ENCODE measurements at places on chromosomes 3 and 15. TPM values are rescaled to one million over a fixed set of nuclear protein-coding genes. Genes with fewer than 3 reads are reported as not detected.

The ISLR gene
- total RNA-seq: 25.8 TPM

The LTK gene
- 3.9 TPM for total RNA-seq

The AQP9 gene
- under 0.01 TPM for total RNA-seq

The THRB gene
- 0.66 TPM for total RNA-seq

The TRIM42 gene
- total RNA-seq: not detected

The CKMT1B gene
- not detected for total RNA-seq

The LCTL gene
- not detected for total RNA-seq

The SYNPR gene
- total RNA-seq: not detected

The SCN11A gene
- total RNA-seq: under 0.01 TPM

The PLA2G4B gene
- 0.66 TPM for total RNA-seq

The C3orf49 gene
- not detected for total RNA-seq

The FANCD2OS gene
- not detected for total RNA-seq

The SRGAP3 gene
- total RNA-seq: 0.43 TPM

The ECE2 gene
- not detected for total RNA-seq

The QRICH1 gene
- total RNA-seq: 158 TPM

The CNTN3 gene
- 2.6 TPM for total RNA-seq

The CAMK2N2 gene
- total RNA-seq: 0.14 TPM

The RBP2 gene
- total RNA-seq: not detected

The GOLGA8H gene
- 0.22 TPM for total RNA-seq

The ITIH4 gene
- 0.88 TPM for total RNA-seq

The LRRC31 gene
- total RNA-seq: not detected

The FGF12 gene
- not detected for total RNA-seq

The AGBL1 gene
- not detected for total RNA-seq

The SUCNR1 gene
- under 0.01 TPM for total RNA-seq

The MCF2L2 gene
- 0.29 TPM for total RNA-seq

The HES1 gene
- 3.9 TPM for total RNA-seq

The ZNF639 gene
- 49.7 TPM for total RNA-seq

The CFAP91 gene
- total RNA-seq: under 0.01 TPM

The SST gene
- not detected for total RNA-seq

The ACTRT3 gene
- total RNA-seq: 2.8 TPM

The CCDC9B gene
- total RNA-seq: 58.1 TPM

The FOXB1 gene
- total RNA-seq: not detected

The ROPN1 gene
- not detected for total RNA-seq

The CP gene
- total RNA-seq: not detected

The KIF23 gene
- 99.4 TPM for total RNA-seq

The NR1I2 gene
- total RNA-seq: under 0.01 TPM

The PLIN1 gene
- not detected for total RNA-seq

The RTP4 gene
- 1.4 TPM for total RNA-seq

The ZCWPW2 gene
- 0.72 TPM for total RNA-seq

The EPHB3 gene
- 2.6 TPM for total RNA-seq

The AADACL2 gene
- total RNA-seq: not detected

The RCCD1 gene
- 5.9 TPM for total RNA-seq

The SLC35G2 gene
- 8.3 TPM for total RNA-seq

The MESP2 gene
- total RNA-seq: not detected

The ARPC4 gene
- 327 TPM for total RNA-seq

The RASGRF1 gene
- 0.43 TPM for total RNA-seq

The CPEB1 gene
- 5.9 TPM for total RNA-seq

The ISL2 gene
- not detected for total RNA-seq

The CIDEC gene
- total RNA-seq: not detected

The TTLL13 gene
- total RNA-seq: not detected

The COL7A1 gene
- total RNA-seq: 23.6 TPM

The RAD54L2 gene
- total RNA-seq: 37.2 TPM

The CLDN16 gene
- total RNA-seq: 0.22 TPM

The PLCB2 gene
- total RNA-seq: 0.72 TPM

The MAPK6 gene
- 113 TPM for total RNA-seq
